ENCODE measurements at places on chromosomes 4 and X.

- DNase-seq: no peak
These were observed 9.0 kb upstream of the SLC25A14 start for GRCh38 chrX:130330706-130331105.

GRCh38 chr4:100799761-100800539 lies 282.1 kb upstream of the EMCN start:
- no peak for DNase-seq

- no peak for DNase-seq
These were observed 200.6 kb upstream of the GATB start for GRCh38 chr4:151961456-151961855.

DNA sequence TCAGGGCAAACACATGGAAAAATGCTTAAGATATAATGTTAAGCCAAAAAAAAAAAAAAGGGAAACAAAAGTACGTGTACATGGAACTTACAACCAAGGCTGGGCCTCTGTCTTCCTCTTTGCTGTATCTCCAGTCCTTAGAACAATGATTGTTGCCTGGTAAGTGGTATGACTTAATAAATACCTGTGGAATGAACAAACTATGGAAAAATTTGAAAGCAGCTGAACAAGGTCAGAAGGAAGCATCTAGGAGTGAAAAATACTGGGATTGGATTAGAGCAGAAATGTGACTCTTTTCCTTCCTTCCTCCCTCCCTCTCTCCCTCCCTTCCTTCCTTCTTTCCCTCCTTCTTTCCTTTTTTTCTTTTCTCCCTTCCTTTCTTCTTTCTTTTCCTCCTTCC lies 54.2 kb upstream of the SMIM10 start:
- no peak for DNase-seq

DNA sequence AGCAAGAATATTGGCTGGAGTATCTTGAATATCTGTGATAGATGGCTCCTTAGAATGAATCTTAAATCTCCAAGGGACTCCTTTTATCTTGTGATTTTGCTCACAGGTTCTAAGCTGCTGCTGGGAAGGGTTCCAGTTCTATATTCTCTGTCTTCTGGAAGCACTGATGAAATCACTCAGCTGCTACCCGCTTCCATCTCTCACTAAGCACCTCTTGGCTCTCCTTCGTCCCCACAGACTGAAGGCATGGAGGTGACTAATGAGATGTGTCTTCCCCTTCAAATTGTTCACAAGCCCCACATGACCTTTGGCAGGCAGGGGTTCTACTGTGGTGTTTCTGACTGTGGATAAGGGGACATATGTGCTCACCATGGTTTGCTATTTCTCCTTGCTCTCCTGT lies 75.9 kb downstream of the C4orf51 start:
- no peak for DNase-seq

DNA sequence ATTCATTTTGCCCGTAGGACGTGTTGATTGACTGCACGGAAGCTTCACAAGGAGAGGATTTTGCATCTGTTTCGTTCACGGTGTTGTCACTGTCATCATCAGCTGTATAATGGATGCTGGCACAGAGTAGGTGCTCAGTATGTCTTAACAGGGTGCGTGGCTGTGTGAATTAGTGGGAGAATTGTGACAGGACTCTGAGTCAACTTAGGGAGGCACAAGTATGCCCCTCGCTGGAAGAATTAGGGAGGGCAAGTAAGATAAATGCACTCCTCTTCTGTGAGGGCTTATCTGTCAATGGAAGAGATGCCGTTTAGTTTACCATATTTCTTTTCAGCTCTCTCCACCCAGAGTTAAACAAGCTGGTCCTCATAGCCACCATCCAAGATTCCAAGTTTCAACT lies 107.2 kb downstream of the TRIML1 start:
- no peak for DNase-seq

- DNase-seq: no peak
These were observed 1.8 kb downstream of the UBQLN2 start for GRCh38 chrX:56564921-56565840.

GRCh38 chrX:129808829-129809796 lies 29.4 kb downstream of the SASH3 start:
- DNase-seq: no peak

- DNase-seq: no peak
These were observed 448.5 kb downstream of the TRAM1L1 start for GRCh38 chr4:116636917-116637316.

DNA sequence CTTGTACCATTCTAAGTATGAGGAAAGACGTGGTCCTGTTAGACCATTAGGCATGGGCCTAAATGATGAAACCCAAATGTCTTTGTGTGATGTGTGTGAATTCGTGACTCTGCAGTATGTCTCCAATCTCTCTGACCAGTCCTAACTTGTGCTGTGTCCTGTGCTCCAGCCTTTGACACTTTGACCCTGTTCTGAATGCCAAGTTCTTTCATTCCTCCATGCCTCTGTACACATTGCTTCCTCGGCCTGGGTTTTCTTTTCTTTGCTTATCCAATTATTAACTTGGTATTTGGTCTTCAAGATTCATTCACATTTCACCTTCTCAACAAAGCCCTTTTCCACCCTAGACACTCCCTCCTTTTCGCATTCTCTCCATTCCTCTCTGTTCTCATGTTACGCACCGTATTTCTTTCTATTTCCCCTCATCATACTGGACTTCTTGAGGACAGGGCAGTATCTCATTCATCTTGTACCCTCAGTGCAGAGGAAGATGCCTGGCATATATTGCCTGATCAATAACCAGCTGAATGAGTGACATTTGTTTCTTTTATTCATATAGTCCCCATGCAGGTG lies 138.7 kb downstream of the F11 start:
- DNase-seq: no peak

GRCh38 chrX:41548411-41548810 lies 101.3 kb downstream of the NYX start:
- DNase-seq: no peak

GRCh38 chrX:154541896-154542722 lies 4.5 kb downstream of the G6PD start:
- DNase-seq: peak; percentile 9

- DNase-seq: no peak
These were observed 87.0 kb upstream of the RAPGEF2 start for GRCh38 chr4:159015841-159016240.

- no peak for DNase-seq
These were observed 147.7 kb downstream of the GASK1B start for GRCh38 chr4:158025131-158025530.

DNA sequence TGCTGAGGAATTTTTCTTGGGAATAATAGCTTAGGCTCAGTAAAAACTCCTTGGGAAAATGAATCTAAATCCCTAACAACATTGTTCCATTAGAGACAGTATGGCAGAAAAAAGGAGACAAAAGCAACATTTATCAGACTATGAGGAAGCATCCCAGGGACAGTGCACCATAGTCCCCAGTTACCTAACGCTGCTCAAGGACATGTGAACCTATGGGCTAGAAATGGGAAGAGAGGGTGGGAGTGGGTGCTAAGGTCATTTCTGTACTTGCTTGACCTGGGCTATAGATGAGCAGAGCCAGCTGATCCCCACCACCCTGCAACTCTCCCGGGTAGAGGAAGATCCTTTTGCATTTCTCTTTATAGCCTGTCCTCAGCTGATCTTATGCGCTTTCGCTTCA lies 98.2 kb upstream of the CBR4 start:
- no peak for DNase-seq
